ENCODE measurements at places on chromosomes 12 and 14. TPM values are rescaled to one million over a fixed set of nuclear protein-coding genes. Genes with fewer than 3 reads are reported as not detected.

The CPNE6 gene
- not detected for polyA plus RNA-seq

The CRIP1 gene
- polyA plus RNA-seq: 2,084 TPM

The C3AR1 gene
- polyA plus RNA-seq: 33.4 TPM

The VRK1 gene
- 14.3 TPM for polyA plus RNA-seq

The OR11H7 gene
- polyA plus RNA-seq: not detected

The MFAP5 gene
- polyA plus RNA-seq: not detected

The IGF1 gene
- not detected for polyA plus RNA-seq

Data from CD14-positive monocyte (primary cell).